NCI-H2081 treated with DMSO at 0.1 percent for 48 hours (cell line): ENCODE measurements at places on chromosomes 12 and 14.

DNA sequence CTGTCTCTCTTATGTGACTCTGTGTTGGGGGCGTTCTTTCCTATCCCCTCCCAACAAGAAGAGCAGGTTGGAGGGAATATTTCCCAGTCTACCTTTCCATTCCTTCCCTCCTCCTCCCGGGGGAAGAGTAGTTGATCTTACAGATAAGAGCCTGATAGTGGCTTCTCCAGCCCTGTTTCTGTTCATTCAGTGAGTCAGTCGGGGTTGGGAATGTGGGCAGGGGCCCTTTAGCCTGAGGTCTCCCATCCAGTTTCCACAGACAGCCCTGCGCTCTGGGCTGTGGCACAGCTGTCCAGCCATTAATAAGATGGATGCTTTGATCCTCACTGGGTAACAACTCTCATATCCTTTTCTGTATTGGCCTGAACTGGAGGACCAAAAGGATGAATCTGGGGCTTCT, 18.1 kb upstream of the PPP1R1A start:
- no peak for DNase-seq

- DNase-seq = no peak
Measured at GRCh38 chr12:22333186-22333712, 1.3 kb downstream of the ST8SIA1 start.

DNA sequence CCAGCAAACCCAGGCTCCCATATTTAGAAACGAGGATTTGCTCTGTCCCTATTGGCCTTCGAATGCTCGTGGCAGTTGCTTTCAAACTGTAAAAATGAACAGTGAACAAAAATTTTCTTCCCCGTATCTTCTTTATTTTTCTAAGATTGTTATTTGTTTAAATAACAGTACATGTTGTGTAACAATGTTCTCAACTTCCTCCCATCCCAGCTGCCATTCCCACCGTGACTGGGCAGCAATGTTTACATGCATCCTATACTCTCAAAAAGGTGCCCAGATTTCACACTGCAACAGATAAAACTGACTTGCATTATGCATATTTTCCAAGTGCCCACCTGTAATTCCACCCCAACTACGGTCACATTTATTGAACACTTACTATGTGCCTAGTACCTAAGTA, 12.8 kb downstream of the VCPKMT start:
- no peak for DNase-seq

- no peak for DNase-seq
Measured at GRCh38 chr12:16675438-16675837, 69.5 kb upstream of the LMO3 start.

- DNase-seq = no peak
Measured at GRCh38 chr12:62259631-62259992, 592 bp upstream of the USP15 start.

DNA sequence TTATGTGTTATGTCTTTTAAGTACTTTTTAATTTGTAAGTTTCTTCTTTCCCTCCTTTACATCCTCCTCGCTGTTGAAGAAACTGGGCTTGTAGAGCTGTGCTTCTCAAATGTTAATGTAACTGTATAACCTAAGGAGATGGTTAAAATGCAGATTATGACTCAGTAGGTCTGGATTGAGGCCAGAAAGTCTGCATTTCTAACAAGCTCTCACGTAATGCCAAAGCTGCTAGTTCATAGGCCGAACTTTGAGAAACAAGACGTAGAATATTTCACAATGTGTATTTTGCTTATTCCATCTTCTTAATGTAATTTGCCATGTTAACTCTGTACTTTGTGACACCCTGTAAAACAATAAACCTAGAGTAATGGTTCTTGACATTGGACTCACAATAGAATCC, 193.3 kb upstream of the SYT1 start:
- DNase-seq = no peak

- DNase-seq = no peak
Measured at GRCh38 chr12:106149096-106149784, 10.5 kb upstream of the NUAK1 start.

DNA sequence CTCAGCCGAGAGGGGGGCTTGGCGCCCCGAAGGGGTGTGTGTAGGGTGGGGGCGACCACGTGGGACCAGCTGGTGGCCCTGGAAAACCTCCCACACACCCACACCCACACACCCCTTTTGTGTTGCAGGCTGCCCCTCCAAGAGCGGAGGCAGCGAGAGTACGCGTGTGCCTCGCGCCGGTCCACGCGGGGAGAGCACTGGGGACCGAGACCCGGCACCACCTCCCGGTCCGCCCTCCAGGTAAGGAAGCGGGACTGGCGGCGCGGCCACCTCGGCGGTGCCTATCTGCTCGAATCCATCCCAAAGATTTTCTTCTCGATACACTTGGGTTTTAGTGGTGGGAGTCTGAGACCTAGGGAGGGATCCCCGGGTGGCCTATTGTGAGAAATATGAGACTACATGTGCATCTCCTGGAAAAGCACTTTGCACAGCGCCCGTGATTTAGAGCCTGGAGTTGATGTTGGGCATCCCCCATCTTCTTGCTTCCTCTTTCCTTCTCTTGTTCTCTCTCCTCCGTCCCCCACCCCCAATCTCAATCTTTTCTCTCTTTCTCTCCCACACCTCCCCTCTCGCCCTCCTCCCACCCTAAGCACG, 393 bp downstream of the SYT1 start:
- no peak for DNase-seq

GRCh38 chr14:104869669-104870367, 4.8 kb downstream of the CEP170B start:
- DNase-seq = no peak

- peak; percentile 7 for DNase-seq
Measured at GRCh38 chr12:9750276-9751203, 10.2 kb downstream of the CD69 start.

GRCh38 chr12:124888260-124888659, 24.6 kb upstream of the SCARB1 start:
- no peak for DNase-seq

- DNase-seq = no peak
Measured at GRCh38 chr14:102586420-102587104, 5.9 kb upstream of the RCOR1 start.

- DNase-seq = no peak
Measured at GRCh38 chr12:123522164-123522563, 11.4 kb downstream of the RILPL1 start.

DNA sequence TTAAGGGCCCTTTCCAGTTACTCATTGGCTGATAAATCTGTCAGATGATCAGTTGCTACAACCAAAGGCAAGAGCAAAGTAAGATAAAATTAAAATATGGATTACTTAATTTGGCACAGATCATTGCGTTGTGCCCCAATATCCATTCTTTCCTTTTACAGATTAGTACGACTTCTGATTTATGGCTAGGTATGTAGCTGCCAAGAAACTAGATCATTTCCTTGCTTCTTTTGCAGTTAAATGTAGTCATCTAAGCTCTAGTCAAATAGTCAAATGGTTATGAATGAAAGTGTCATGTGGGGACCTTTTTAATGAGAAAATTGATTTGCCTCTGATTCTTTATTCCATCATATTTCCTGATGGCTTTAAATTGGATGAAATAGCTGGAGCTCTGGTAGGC, 1039.9 kb upstream of the FLRT2 start:
- no peak for DNase-seq

DNA sequence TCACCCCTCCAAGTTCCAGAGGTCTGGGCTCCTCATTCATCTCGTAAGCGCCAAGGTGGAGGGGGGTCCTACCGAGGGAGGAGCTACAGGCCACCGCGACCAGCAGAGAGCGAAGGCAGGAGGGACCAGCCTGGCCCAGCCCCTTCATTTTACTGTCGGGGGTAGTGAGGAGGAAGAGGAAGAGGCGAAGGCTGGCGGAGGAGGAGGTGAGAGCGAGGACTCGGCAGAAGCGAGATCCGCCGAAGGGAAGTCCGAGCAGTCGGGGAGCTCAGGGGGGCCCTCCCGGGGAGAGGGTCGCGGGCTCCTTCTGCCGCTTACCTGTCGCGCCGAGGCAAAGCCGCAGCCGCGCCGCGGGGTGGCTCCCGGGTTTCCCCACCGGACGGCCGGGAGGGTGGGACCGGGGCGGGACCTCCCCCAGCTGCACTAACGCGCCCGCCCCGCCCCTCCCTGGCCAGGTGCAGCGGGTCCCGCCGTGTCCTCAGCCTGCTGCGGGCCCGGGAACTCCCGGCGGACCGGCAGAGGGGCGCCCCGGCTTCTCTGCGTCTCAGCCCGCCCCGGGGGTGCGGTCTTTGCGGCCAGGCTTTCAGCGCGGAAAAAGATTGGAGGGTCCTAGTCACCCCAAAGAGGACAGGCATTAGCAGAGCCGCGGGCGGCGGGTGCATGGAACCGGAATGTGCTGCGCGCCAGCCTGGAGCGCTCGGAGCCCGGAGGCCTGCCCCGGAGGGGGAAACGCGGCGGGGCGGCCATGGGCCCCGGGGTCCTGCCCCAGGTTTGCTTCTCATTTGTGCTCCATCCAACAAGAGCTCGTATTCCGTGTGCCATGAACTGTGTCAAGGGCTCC, at the start of gene GALNT6:
TSS of gene GALNT6 (minus strand) at position 124 of the 841 bp plus-strand sequence. CDS start 11,625 bp downstream, outside the sequence.
- DNase-seq = no peak

GRCh38 chr14:100045642-100046344, 19.4 kb upstream of the EVL start:
- DNase-seq = no peak

DNA sequence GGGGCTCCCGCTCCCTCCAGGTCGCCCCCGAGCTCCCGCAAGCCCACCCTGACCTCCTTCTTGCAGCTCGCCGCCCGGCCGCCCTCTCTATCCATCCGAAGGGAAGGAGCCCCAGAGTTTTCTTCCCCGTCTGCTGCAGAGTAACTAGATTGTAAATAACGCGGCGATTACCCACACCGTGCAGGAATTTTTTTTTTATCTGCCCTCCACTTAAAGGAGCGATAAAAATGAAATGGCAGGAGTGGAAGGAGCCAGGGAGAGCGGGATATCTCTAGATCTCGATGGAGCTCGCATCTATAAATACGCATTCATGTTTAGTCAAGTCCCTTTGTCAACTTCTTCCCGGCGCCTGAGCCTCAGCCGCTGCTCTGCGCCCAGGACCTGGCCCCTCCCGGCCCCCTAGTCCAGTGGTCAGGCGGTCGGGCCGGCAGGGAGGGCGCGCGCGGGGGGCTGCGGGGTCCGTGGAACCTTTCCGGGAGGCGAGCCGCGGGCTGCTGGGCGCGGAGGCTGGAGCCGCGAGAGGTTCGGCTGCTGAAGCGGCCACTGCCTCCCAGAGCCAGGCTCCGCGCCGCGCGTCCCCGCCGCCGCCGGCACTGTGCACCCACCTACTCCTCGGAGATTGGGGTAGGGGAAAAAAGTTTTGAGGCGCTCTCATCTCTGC, 386.0 kb downstream of the BCAT1 start:
- DNase-seq = peak; percentile 2

DNA sequence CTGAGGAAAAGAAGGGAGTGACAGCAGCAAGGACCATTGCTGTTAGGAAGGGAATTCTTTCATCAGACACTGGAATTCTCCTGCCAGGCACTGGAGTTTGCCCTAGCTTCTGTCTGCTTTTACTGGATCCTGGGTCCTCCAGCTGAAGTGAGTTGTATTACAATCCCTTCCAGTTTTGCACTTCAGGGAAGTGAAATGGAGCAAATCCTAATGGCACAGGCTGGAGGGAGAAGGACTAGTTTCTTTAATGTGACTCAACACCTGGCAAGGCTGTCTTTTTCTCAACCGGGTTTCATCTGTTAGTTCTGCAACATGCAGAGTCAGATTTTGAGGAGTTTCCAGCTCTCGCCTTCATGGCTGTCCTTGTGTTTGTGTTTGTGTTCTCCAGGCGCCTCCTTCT, 45.8 kb downstream of the ETV6 start:
- DNase-seq = no peak

- DNase-seq = no peak
Measured at GRCh38 chr14:86935241-86935885, 1057.6 kb downstream of the GALC start.

DNA sequence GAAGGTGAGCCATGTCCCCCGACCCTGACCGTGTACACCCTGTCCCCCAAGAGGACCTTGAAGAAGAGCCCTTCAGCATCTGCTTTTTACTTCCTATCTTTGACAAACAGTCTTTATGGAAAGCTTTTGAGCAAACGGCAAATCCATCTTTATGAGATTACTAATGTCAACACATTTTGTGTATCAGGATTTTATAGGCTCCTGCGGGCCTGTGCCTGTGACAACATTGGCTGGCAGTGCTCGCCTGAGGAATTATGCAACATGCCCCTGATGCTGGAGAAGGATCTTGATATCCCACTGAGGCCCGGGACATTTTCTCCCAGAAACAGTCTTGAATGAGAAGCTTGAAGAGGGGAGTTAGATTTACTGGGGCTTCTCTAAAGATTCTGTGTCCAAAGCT, 416.5 kb downstream of the NRXN3 start:
- DNase-seq = no peak

- no peak for DNase-seq
Measured at GRCh38 chr12:45182511-45182910, 33.4 kb upstream of the ANO6 start.

DNA sequence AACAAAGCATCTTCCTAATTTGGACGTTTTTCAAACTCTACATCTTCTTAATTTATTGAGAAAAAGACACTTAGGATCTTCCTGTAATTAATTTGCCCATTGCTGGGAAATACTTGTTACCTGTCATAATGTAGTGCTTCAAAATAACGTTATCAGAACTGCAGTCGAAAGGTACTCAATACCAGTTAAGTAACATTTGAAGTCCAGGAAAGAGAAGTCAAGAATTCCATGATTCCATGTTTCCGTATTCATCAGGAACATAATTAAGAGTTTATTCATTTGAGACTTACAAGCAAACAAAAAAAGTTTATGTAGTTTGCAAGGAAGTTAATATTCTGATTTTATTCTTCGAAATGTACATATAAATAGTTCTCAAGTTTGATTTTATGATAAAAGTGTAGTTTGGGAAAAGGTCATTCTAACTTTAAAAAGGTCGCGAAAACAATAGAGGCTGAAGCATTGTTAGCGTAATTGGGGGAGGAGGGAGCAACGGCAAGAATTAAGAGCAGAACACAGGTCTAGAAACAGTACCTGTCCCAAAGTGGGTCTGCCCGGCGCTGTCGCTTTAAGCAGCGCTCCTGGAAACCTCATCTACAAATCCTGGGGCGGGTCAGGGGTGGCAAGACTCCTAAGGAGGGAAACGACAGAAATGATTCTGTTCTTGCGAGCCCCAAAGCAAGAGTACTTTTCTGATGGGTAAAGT, 1.2 kb upstream of the KCNMB4 start:
- no peak for DNase-seq

DNA sequence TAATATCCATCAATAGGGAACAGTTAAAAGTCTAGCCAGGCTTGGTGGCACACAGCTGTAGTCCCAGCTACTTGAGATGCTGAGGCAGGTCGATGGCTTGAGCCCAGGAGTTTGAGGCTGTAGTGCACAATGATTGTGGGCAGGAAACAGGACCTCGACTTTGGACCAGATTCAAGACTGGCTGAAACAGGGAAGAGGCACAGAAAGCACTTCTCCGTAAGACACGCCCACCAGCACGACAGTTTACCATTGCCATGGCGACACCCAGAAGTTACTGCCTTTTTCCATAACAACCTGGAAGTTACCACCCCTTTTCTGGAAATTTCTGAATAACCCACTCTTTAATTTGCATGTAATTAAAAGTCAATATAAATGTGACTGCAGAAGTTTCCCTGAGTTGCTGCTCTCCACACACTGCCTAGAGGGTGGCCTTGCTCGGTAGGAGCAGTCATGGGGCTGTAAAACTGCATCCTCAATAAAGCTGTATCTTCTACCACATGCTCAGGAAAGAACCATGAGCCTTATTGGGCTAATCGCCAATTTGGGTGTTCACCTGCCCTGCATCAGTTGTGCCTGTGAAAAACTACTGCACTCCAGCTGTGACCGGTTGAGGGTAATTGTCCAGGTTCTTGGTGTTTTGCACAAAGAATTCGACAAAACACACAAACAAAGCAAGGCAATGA, 4.6 kb upstream of the LRRC23 start:
- DNase-seq = no peak

GRCh38 chr12:67006610-67007009, 262.5 kb upstream of the CAND1 start:
- no peak for DNase-seq

- DNase-seq = no peak
Measured at GRCh38 chr12:132338781-132339180, 9.4 kb upstream of the GALNT9 start.
